ENCODE measurements at places on chromosomes 11 and 22.

DNA sequence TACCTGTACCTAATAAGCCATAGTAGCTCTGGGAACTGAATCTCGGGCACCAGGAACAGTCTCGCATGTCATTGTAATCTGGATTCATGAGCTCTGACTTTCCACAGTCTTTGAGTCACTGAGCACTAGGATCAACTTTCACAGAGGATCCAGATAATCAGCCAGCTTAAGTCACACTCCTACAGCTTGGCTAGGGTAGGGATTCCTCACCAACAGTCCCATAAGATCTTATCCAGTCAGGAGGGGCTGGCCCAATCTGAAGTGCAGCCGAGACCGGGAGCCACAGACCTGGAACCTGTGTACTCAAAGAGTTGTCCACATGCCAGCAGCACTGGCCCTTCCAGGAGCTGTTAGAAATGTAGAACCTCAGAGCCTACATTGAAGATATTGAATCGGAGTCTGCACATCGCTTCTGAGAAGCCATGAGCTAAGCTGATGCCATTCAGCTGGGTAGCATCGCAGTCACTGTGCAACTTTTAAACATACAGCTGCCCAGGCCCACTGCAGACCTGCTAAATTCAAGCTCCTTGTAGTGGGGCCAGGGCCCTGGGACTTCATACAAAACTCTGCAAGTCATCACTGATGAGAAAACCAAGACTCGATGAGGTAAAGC lies 538.8 kb upstream of the B3GAT1 start:
- peak; percentile 26 for DNase-seq

- peak; percentile 11 for DNase-seq
Observed at GRCh38 chr11:85040166-85040565, 587.0 kb downstream of the DLG2 start.

GRCh38 chr22:45305456-45306075 lies 4.2 kb upstream of the FAM118A start:
- DNase-seq = no peak

GRCh38 chr22:28855355-28856094 lies 27.8 kb upstream of the ZNRF3 start:
- peak; percentile 88 for DNase-seq

DNA sequence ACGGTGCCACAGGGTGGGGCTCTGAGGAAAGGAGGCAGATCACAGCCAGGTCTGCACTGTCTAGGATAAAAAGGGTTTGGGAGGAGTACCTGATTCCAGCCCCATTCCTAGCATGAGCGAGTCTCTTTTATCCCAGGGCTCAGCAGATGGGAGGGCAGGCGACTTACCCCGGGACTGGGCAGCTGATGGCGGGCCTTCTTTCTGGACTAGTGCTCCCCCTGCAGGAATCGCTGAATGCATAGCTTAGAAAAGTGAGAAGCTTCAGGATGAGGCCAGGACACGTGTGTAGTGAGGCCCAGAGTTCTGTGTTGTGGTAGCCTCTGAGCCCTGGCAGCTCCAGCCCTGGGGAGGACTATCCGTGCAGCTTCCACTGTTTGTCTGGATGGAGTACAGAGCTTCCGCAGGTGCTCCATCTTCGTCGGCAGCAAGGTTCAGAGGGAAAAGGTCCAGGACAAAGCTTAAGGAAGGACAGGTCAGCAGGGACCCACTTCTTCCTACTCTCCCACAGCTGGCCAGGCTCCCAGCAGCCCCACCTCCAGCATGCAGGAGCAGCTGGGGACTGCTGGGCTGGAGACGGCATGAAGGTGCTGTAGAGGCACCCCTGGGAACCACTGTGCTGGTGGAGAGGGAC lies 30.4 kb downstream of the COMMD9 start:
- peak; percentile 91 for DNase-seq

GRCh38 chr22:24402460-24403192 lies 24.8 kb upstream of the ADORA2A start:
- peak; percentile 91 for DNase-seq

DNA sequence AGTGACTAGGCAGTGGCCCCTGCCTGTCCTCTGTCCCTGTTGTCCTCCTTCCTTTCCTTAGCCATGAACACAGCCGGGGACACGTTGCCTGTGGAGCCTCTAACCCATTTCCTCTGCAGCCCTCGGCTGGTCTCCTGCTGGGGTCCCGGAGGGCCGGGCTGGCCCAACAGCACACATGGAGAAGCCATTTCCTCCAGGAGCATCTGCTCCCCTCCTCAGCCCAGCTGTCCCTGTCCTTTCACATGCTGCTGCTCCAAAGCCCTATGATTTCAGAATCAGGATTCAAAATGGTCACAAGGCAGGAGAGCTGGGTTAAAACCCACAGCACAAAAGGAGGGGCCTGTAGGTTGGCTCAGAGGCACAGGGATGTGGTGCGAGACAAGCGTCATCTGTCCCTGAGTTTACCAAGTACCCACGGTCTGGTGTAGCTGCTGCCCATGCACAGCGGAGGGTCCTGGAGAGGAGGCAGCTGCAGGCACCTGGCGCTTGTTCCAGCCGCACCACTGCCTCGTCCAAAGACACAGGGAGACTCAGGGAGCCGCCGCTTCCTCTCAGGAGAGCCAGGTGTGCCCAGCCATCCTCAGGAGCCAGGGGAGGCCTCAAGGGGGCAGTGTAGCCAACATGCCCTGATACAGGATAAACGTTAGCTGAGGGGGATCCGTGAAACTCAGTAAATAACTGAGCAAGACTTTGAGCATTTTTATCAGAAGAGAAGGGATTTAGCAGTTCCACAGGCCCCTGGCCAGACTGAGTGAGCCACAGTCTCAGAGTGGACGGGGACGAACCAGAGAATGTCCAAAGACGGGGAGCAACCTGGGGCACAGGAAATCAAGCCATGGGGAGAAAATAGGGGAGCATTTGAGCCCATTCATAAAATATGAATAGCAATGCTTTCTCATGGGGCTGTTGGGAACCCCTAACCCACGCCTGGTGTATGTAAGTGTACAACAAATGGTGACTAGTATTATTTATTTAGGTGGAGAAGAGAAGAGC lies 3.9 kb upstream of the VSIG10L2 start:
- DNase-seq = peak; percentile 58

- DNase-seq = no peak
Observed at GRCh38 chr11:1667906-1668305, 29.1 kb upstream of the KRTAP5-6 start.

- peak; percentile 50 for DNase-seq
Observed at GRCh38 chr11:63574856-63575602, 11.8 kb upstream of the PLAAT2 start.

GRCh38 chr11:14075118-14076078 lies 112.9 kb downstream of the SPON1 start:
- no peak for DNase-seq

DNA sequence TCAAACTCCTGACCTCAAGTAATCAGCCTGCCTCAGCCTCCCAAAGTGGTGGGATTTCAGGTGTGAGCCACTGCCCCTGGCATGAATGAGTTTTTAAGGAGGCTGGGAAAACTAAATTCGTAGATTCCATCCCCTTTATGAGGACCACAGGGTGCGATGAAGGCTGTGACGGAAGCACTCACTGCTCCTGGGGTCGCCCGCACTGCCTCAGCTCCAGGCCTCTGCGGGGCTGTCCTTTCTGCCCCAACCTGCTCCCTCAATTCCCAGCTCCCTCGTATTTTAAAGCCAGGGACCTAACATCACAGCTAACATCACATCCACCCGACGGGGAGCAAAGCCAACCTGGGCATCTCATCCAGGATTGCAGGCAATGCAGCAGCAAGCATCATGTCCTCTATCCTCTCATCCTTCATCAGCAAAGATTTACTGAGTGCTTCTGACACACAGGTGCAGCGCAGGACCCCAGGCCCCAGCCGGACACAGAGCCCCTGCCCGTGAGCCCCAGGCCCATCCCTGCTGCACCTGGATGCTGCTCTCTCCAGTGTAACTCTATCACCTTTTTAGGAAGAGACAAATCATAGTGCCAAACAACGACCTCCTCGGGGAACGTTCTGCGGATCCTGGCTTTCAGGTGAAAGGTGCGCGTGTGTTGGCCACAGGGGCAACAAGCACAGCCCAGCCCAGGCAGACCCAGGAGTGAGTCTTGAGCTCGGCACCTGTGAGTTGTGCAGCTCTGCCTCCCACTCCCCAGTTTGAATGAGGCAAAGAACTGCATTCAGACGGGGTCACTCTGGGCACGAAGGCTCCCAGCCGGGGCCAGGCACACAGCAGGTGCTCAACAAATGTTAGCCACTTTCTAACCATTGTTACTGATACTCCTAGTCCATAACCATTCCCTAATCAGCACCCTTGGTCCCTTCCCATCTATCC lies 134.3 kb downstream of the CRYBB2 start:
- DNase-seq = no peak

DNA sequence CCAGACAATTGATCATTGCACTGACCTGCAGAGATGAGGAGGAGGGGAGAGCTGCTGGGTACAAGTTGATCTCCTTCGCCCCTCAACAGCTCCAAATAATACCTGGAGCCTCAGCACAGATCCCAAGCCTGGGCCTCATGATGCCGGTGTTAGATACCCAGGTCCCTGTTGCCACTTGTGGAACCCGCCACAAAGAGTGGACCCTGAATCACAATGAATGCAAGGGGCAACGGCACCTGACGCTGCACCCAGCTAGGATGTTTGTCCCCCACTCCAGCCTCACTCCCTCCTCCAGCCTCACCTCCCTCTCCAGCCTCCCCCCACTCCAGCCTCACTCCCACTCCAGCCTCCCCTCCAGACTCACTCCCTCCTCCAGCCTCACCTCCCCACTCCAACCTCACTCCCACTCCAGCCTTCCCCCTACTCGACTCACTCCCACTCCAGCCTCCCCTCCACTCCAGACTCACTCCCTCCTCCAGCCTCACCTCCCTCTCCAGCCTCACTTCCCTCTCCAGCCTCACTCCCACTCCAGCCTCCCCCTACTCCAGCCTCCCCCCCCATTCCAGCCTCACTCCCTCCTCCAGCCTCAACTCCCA lies 879.0 kb downstream of the BRD1 start:
- no peak for DNase-seq

- no peak for DNase-seq
Observed at GRCh38 chr11:107818491-107818890, 40.1 kb downstream of the SLC35F2 start.

DNA sequence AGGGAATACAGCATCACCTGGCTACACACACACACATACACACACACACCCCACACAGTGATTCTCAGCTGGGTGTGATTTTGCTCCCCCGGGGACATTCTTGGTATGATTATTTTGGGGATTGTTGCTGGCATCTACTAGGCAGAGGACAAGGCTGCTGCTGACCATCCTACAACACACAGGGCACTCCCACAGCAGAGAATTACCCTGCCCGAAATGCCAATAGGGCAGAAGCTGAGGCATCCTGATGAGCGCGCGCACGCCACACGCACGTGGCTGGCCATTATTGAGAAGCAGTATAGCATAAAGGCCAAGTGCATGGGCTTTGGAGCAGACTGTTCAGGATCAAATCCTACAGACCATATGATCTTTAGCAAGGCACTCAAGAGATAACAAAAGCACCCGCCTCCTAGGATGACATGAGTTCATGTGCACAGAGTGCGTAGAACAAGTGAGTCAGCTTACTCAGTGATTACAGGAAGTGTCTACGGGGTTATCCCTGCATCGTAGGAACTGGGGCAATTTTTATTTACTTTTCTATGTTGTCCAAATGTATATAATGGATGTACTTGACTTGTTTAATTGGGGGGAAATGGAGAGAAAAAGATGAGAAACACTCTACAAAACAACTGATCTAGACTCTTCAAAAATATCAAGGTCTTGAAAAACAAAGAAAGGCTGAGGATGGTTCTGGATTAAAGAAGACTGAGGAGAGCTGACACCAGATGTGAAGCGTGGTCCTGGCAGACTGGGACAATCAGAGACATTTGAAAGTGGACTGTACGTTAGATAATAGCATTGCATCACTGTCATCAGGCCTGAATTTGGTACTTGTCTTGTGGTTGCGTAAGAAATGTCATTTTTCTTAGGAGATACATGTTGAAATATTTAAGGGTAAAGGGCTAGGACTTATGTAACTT lies 7.2 kb upstream of the EHD1 start:
- peak; percentile 92 for DNase-seq

- DNase-seq = no peak
Observed at GRCh38 chr11:132648851-132649250, 883.5 kb downstream of the OPCML start.

DNA sequence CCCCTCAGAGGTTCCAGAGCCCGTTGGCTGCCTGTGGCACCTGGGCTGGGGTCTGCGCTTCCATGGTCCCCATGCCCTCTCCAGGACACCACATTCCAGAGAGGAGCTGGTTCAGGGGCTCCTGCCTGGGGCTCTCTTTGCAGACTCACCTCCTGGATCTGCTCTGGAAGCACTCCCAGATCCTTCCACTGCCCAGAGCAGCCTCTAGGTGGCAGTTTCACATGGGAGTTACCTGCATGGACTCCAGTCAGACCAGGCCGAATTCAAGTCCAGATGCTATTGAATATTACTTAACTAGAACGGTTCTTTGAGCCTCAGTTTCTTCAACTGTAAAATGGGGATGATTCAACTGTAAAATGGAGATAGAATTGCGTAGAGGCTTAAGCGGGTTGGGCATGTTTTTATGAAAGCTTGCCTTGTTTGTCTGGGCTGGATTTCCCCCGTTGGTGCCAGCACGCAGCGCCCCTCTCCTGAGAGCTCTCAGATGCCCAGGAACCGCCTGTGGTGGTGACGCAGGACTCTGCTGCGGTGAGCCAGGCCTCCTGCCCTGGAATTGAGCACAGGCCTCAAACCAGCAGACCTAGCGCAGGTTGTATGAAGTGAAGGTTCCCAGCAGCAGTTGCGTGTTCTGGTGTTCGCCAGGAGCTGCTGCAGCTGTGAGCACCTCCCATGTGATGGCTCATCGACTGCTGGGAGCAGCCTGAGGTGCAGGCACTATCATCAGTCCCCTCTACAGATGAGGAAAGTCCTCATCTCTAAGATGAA lies 44.2 kb downstream of the LMO1 start:
- peak; percentile 81 for DNase-seq

DNA sequence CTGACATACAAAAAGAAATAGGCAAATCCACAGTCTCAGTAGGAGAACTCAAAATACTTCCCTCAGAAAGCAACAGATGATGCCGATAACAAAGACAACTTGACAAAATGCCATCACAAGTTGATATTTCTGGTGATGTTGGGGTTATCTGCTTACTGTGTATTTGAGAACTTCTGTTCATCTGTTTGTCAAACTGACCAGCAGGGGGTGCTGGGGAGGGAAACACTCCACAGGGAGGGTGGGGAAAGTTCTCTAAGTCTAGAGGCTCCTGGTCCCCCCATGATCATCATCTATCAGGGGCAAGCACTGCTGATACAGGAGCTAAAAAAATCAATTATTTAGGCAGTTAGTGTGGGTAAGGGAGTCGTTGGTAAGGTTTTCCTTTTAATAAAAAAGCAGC lies 19.2 kb downstream of the GLYATL1 start:
- DNase-seq = peak; percentile 6

DNA sequence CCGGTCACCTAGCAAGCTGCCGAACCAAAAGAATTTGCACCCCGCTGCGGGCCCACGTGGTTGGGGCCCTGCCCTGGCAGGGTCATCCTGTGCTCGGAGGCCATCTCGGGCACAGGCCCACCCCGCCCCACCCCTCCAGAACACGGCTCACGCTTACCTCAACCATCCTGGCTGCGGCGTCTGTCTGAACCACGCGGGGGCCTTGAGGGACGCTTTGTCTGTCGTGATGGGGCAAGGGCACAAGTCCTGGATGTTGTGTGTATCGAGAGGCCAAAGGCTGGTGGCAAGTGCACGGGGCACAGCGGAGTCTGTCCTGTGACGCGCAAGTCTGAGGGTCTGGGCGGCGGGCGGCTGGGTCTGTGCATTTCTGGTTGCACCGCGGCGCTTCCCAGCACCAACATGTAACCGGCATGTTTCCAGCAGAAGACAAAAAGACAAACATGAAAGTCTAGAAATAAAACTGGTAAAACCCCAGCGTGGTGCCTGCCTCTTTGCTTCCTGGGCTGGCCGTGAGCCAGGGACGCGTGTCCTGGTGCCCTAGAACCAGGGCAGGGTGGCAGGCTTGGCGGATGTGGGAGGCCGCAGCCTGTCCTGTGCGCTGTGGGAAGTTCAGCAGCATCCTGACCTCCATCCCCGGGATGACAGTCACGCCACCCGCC lies 13.2 kb downstream of the CCND1 start:
- no peak for DNase-seq
